ENCODE measurements at places on chromosomes 6 and 20. TPM values are rescaled to one million over a fixed set of nuclear protein-coding genes. Genes with fewer than 3 reads are reported as not detected.

DNA sequence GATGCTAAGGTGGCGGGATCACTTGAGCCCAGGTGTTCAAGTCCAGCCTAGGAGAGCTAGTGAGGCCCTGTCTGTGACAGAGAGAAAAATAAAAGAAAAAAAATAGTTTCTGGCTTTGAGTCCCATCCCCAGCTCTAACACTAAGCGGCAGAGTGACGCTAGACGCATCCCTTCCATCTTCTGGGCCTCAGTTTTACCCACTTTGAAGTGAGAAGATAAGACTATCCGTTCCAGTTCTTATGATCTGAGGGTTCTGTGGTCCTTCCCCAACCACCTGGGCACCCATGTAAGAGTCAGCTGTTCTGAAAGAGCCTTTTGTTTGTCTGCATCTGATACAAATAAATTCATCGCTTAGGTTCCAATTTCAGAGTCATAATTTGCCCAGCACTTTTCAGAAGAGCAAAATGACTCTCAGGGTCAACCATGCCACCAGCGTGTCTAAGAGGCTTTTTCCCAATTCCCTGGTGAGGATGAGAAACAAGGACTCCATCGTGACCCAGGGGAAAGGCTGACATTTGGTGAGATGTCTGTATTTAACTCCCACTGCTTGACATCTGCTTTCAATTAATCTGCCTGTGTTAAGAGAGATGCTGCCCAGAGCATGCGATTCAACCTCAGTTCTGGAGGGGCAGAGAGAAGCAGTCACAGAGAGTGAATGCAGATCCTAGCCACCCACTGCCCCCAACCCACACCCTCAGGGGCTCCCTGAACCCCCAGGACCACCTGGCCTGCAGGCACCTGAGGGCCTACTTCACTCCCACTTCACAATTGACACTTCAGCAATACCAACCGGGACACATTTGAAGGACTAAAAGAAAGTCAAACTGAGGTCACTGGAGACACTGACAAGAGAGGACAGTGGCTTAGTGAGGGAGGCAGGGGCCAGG, 131.6 kb upstream of the TOP1 start:
- no peaks in the 10 kb centered on the region for H3K27me3 ChIP-seq
- H3K4me1 ChIP-seq = peaks cover 6% of the 10 kb centered on the region
- H3K27ac ChIP-seq = no peak overlapping the region
- no peak overlapping the region for H3K4me3 ChIP-seq
- no peak for DNase-seq
- H3K36me3 ChIP-seq = no peaks in the 10 kb centered on the region

DNA sequence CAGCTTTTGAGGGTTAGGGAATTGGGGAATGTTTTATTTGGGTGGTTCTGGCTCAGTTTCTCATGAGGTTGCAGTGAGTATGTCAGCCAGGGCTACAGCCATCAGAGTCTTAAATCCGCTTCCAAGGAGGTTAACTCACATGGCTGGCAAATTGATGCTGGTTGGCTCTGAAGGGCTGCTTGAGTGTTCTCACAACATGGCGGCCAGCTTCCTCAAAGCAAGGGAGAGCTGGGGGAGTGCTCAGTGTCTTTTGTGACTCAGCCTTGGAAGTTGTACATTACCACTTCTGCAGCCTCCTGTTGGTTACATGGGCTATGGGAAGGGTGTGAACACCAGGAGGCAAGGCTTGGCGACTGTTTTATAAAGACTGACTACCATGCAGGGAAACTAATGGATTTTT, 17.8 kb upstream of the PPP1R3G start:
- H3K36me3 ChIP-seq = no peaks in the 10 kb centered on the region
- H3K4me1 ChIP-seq = no peaks in the 10 kb centered on the region
- no peak for DNase-seq
- no peak overlapping the region for H3K4me3 ChIP-seq

- no peak overlapping the region for H3K4me3 ChIP-seq
- no peaks in the 10 kb centered on the region for H3K27me3 ChIP-seq
- H3K36me3 ChIP-seq = no peaks in the 10 kb centered on the region
- DNase-seq = no peak
- H3K4me1 ChIP-seq = no peaks in the 10 kb centered on the region
Measured at GRCh38 chr20:10314198-10314597, 95.6 kb downstream of the SNAP25 start.

DNA sequence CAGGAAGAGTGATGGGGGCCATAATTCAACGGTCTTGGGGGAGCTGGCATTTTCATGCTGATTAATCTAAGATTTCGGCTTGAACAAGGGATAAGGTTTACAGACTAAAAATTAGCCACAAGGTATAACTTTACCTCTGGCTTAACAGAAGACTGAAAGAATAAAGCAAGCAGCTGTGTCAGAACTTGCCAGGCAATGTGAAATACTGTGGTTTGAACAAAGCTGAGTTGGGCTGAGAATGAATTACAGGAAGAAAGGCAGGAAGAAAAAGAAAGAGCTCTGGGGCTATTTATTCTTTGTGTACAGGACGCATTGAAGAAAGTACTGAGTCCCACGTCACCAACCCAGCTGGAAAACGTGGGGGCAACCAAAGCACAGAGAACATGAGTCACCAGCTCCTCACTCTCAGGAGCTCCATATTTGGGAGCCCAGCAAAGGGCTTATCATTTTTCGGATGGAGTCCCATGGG, 121.5 kb upstream of the NEDD9 start:
- peaks cover 38% of the 10 kb centered on the region for H3K4me1 ChIP-seq
- no peaks in the 10 kb centered on the region for H3K36me3 ChIP-seq

INSM1 gene
- not detected for total RNA-seq

DNA sequence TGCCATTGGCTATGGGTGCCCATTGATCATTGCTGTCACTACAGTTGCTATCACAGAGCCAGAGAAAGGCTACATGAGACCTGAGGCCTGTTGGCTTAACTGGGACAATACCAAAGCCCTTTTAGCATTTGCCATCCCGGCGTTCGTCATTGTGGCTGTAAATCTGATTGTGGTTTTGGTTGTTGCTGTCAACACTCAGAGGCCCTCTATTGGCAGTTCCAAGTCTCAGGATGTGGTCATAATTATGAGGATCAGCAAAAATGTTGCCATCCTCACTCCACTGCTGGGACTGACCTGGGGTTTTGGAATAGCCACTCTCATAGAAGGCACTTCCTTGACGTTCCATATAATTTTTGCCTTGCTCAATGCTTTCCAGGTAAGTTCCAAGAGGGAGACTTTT, 16.4 kb downstream of the ADGRF4 start:
- H3K4me3 ChIP-seq = no peak overlapping the region
- H3K27me3 ChIP-seq = no peaks in the 10 kb centered on the region
- no peaks in the 10 kb centered on the region for H3K4me1 ChIP-seq
- DNase-seq = no peak
- no peak overlapping the region for H3K27ac ChIP-seq

OR12D3 gene
- total RNA-seq = not detected

DLL1 gene
- total RNA-seq = 43.5 TPM

DNA sequence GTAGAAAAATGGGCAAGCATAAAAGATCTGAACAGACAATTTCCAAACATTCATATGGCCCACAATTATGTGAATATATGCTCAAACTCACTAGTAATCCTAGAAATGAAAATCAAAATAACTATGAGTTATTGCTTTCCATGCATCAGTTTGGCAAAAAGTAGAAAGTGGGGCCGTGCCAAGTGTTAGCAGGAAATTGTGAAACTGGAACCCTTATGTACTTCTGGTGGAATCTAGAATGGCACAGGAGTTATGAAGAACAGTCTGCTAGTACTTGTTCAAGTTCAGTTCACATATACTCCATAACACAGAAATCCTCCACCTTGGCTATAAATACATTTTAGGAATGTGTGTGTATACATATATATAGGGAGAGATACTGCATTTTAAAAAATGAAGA, 89.8 kb downstream of the EYA2 start:
- no peaks in the 10 kb centered on the region for H3K4me1 ChIP-seq
- H3K36me3 ChIP-seq = no peaks in the 10 kb centered on the region
- no peak for DNase-seq
- no peak overlapping the region for H3K4me3 ChIP-seq
- H3K27ac ChIP-seq = no peak overlapping the region

- H3K4me3 ChIP-seq = no peak overlapping the region
- no peak overlapping the region for H3K27ac ChIP-seq
- H3K27me3 ChIP-seq = no peaks in the 10 kb centered on the region
- DNase-seq = no peak
- no peaks in the 10 kb centered on the region for H3K36me3 ChIP-seq
Measured at GRCh38 chr20:38825901-38826625, 20.6 kb downstream of the PPP1R16B start.

DEF6 gene
- total RNA-seq = 23.1 TPM

WFDC10B gene
- total RNA-seq = not detected

GLYATL3 gene
- total RNA-seq = not detected

DNA sequence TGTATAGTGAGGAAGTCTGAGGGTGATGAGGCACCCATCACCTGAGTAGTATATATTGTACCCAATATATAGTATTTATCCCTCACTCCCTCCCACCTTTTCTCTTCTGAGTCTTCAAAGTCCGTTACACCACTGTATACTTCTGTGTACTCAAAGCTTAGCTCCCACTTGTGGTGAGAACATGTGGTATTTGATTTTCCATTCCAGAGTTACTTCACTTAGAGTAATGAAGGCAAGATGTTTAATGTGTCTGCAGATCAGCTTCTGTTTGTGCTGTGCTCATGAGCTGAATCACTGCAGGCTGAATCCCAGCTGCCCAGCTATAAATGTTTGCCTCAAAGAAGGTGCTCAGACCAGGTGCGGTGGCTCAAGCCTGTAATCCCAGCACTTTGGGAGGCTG, 139.3 kb upstream of the FOXA2 start:
- H3K4me1 ChIP-seq = no peaks in the 10 kb centered on the region
- DNase-seq = no peak
- H3K27ac ChIP-seq = no peak overlapping the region
- no peaks in the 10 kb centered on the region for H3K36me3 ChIP-seq
